Activated CD8-positive, alpha-beta memory T cell treated with anti-CD3 and anti-CD28 coated beads for 1 hour (primary cell): ENCODE measurements at places on chromosomes 11 and 22.

- peak; percentile 19 for DNase-seq
Observed at GRCh38 chr11:15101072-15101709, 13.5 kb upstream of the INSC start.

DNA sequence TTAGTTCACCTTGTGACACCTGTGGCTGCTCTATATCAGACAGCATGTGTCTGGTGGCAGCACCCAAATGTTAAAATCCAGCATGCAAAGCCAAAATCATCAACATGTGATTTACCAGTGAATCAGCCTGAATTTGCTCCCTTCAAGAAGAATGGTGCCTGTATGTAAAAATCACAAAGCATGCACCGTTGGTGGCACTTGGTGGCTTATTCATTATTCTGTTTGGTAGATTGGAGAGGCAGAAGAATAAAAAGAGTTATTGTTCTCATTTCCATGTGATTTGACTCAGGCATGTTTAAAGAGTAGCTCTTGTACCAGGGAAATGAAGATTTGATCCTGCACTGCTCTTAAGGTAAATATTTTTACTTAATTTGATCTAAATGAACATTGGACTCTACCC is 143.9 kb upstream of the MPPED2 start:
- no peak for DNase-seq

DNA sequence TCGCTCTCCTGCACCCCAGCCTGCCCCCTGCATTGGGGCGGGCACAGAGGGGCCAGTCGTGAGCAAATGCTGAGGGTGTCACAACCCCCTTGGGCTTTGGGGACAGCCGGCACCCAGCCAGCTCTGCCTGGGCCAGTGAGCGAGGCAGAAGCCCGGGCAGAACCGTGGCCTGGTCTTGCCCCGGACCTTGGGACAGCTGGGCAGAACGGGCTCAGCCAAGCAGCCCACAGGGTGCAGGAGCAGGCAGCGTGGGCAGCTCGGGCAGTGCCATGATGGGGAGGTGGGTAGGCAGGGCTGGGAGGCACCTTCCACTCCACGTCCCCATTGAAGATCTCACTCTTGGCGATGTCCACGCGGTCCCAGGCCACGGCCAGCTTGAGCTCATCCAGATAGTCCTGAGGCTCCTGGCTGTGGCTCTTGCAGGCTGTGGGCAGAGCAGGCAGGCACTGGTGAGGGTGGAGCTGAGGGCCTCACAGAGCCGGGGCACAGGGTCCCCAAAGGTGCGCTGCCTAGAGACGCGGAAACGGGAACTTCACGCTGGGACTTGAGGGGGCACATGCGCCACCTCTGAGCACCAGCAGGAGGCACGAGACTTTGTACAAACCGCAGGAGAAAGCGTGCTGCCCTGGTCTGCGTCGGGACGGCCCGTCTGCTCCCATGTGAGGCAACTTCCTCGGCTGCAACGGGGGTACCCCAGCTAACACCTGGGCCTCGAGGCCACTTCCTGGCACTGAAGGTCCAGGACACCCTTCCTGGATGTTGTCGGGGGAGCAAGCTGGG is 15.2 kb downstream of the TSSC4 start:
- DNase-seq: no peak

DNA sequence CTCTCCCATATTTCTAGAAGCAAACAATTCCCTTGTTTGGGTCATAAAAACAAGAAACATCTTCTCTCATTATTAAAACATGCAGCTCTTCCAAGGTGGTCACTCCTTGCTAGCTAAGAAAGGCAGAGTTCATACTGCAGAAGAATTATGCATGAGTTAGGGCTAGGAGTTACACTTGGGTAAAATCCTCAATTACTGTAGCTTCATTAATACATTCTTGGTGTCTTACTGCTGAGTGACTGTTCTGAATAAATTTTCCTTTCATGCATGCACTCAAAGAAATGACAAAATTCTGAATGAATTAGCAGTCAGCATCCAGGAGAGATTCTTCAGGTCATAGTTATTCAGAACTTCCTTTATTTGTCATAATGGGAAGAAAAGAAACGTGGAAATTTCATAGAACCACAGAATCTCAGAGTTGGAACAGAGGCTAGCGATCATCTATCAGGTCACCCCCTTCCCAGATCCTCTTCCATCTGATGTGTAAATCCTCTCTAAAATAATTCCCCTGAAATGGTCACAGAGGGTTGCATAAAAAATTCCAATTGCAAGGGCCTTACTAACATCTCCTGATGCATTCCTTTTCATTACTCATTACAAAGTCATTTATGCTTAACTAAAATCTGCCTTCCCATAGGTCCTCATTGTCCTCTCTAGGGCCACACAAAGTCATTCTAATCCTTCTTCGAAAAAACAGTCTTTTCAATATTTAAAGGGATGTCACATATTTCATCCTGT is 771.5 kb downstream of the DLG2 start:
- DNase-seq: no peak

DNA sequence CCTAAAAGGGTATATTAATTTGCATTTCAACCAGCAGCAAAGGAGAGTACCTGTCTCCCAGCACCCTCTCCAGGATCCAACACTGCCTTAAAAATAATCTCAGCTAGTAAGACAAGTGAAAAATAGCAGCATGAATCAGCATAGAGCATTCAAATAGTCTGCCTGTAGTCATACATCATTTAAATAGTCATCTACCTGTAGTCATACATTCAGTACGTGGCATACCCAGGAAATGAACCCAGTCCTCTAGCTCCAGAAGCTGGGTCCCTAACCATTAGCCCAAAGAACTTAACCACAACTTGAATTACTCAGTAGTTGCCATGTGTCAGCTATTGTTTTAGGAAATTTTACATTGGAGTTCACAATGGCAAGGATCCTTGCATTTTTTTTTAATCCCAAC is 9.3 kb downstream of the TENM4 start:
- no peak for DNase-seq

- DNase-seq: no peak
Observed at GRCh38 chr11:129950101-129951091, 52.2 kb downstream of the PRDM10 start.

GRCh38 chr11:15852179-15852578 is 504.2 kb downstream of the SOX6 start:
- DNase-seq: no peak

- DNase-seq: no peak
Observed at GRCh38 chr11:110716361-110716760, 4.1 kb upstream of the ARHGAP20 start.

GRCh38 chr22:28841111-28841510 is 40.7 kb upstream of the XBP1 start:
- DNase-seq: no peak

DNA sequence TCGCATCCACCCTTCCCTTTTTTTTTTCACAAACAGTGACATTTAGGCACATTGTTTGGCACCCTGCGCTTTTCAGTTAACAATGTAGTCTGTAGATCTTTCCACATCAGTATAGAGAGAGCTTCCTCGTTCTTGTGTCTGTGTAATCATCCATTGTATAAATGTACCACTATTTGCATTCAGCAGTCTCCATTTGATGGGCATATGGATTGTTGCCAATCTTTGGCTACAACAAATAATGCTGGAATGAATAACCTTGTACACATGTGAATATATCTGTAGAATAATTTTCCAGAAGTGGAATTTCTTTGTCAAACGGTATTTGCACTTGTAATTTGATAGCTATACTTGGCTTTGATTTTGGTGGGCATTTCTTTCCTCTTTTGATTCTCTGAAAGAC is 17.1 kb downstream of the MPEG1 start:
- no peak for DNase-seq

DNA sequence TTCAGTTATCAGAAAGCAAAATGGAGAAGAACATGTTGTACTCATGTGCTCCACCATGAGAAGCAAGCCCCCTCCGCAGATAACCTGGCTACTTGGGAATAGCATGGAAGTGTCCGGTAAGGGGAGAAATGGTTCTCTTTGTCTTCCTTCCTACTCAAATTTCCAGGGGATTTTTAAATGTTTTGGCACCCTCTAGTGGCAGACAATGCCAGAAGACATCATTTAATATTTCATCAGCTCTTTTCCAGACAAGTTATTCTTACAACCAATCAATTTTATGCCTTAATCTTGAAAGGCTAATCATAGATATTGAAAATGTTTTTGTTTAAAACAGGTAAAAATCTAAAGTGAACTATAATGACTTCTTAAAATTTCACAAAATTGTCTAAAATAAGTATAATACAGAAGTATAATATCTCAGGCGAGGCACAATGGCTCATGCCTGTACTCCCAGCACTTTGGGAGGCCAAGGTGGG is 15.7 kb downstream of the CRTAM start:
- DNase-seq: no peak

GRCh38 chr22:31932863-31933262 is 11.5 kb upstream of the YWHAH start:
- no peak for DNase-seq

DNA sequence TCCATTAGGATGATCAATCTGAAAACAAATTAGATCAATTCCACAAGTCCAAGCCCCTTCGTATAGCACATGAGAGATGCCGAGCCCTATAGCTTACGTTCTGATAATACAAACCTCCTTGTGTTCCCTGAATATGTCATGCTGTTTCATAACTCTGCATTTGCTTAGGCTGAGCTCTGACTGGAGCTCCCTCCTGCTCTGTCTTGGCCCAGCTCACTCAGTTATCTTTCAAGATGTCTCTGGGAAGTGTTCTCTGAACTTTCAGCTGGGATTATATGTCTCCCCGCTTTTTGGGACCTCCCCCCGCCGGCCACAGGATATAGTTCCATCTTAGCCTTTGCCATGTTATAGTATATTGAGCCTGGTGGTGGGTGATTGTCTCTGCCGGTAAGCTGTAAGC is 44.0 kb downstream of the FDX1 start:
- no peak for DNase-seq

- DNase-seq: no peak
Observed at GRCh38 chr11:130932086-130932712, 15.9 kb upstream of the SNX19 start.

GRCh38 chr22:27385261-27385998 is 416.1 kb downstream of the MN1 start:
- DNase-seq: no peak

GRCh38 chr22:38700789-38701628 is at the start of gene JOSD1:
JOSD1 (minus strand) TSS chr22:38700943; CDS start chr22:38699987, 956 bp downstream.
- DNase-seq: peak; percentile 99

DNA sequence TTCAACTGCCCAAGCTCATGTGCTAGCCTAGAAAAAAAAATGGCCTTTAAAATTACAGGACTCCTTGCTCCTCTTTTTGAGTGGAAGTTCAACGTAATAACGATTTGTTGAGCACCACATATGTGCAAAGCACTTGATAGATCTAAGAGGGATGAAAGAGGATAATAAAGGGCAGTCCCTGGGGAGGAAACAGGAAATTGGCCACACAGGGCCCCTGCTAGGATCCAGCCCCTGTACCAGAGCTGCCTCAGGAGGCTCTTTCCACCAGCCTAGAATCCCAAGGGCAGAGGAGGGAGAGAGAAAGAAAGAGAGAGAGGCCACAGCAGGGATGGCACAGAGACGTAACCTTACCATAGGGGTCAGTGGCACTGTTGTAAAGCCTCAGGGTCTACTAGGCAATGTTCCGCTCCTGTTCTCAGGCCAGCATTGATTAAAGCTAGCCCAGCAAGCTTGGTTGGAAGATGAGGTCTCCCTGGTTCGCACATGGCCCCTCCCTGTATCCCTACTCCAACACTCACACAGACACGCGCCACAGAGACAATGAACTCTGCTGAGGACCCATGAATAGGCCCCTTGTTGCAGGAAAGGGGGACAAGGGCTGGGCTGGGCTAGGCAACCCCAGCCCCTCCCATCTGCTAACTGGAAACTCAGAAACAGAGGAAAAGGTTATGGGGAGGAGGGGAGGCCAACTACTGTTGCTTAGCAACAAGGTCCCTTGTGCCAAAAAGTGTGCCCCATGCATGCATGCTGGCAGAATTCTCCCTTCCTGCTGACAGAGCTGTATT is at the start of gene TMPRSS5:
TSS of gene TMPRSS5 (minus strand) at position 438 of the 785 bp plus-strand sequence. CDS start at position 354, 84 bp downstream.
- DNase-seq: no peak

DNA sequence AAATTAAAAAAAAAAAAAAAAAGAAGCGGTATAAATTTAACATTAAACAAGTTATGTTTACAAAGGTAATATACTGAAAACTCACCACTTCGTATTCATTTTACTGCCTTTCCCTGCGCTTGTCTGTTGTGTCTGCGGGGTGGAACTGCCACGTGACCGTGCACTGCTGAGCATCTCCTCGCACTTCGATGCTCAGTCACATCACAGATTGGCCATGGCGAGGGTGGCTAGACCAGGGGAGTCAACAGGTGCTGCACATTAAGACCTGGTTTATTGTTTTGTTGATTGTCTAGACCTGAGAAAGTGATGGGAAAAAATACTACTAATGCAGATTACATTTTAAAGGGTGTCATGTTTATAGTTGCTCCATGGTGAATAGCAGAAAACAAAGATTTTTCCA is 22.8 kb upstream of the TUB start:
- no peak for DNase-seq

DNA sequence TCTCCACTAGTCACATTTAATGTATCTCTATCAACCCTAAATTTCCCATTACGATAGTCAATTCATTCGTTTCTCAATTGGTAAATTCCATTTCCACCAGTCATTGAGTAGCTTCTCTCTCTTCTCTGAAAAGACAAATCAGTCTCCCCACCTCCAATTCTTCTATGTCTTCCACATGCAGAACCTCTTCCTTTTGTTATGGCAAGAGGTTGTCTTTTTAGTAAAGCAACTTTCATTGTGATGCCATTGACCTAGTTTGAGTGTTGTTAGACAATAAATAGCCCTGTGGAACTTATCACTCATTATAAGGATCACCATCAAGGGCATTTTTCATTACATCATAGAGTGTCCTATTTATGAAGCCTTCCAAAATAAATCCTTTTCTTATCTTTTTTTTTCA is 340.9 kb downstream of the LRRC4C start:
- DNase-seq: no peak

- no peak for DNase-seq
Observed at GRCh38 chr11:76808996-76809395, 25.8 kb downstream of the TSKU start.

GRCh38 chr22:19527861-19528417 is 3.7 kb upstream of the CLDN5 start:
- no peak for DNase-seq

DNA sequence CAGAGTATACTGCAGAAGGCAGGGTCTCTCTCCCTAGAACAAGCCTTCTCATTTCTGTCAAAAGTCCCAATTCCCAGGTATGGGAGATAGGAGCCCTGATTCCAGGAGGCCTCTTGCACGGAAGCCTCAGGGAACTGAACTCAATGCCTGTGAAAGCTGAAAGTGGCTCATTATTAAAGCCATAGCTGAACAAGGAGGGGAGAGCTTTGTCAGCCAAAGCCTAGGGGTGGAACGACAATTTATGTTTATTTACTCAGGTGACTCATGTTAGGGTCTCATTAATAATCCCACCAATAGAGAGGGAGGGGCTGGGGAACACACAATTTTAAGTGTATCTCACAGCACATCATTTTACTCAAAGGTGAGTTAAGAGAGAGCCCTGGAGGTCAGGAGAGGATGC is 44.9 kb downstream of the DSCAML1 start:
- no peak for DNase-seq
